Osteocyte (in vitro differentiated cells): ENCODE measurements at places on chromosomes 3 and 15. TPM values are rescaled to one million over a fixed set of nuclear protein-coding genes. Genes with fewer than 3 reads are reported as not detected.

GRCh38 chr15:92906563-92907081 lies 6.5 kb downstream of the CHD2 start:
- H3K36me3 ChIP-seq: peaks cover 24% of the 10 kb centered on the region
- no peaks in the 10 kb centered on the region for H3K27me3 ChIP-seq
- H3K27ac ChIP-seq: peak overlapping the region; percentile 100

- H3K4me3 ChIP-seq: no peak overlapping the region
- H3K27me3 ChIP-seq: peaks cover 28% of the 10 kb centered on the region
- DNase-seq: no peak
- no peaks in the 10 kb centered on the region for H3K36me3 ChIP-seq
Observed at GRCh38 chr3:193970773-193971206, 165.2 kb upstream of the HES1 start.

The EAF2 gene
- 1.4 and 2.4 TPM in 2 replicates for total RNA-seq

DNA sequence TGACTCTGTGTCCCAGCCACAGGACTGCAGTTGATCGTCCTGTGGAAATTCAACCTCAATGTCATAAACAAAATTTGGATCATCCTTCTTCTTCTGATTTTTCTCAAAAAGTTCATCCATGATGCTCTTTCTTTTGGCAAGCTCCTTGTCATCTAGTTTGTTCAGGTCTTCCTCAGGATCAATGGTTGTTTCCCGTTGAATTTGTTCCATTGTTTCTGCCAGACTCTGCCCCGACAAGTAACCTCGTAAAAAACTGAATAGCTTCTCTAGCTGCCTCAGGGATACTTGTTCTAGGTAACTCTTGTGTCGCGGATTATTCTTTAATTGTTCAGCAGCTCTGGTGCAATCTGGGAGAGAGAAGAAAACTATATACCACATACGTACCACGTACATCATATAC lies 4.5 kb downstream of the CEP19 start:
- H3K4me1 ChIP-seq: peaks cover 9% of the 10 kb centered on the region
- no peak for DNase-seq
- H3K36me3 ChIP-seq: peaks cover 3% of the 10 kb centered on the region
- peaks cover 4% of the 10 kb centered on the region for H3K27me3 ChIP-seq
- no peak overlapping the region for H3K27ac ChIP-seq

DNA sequence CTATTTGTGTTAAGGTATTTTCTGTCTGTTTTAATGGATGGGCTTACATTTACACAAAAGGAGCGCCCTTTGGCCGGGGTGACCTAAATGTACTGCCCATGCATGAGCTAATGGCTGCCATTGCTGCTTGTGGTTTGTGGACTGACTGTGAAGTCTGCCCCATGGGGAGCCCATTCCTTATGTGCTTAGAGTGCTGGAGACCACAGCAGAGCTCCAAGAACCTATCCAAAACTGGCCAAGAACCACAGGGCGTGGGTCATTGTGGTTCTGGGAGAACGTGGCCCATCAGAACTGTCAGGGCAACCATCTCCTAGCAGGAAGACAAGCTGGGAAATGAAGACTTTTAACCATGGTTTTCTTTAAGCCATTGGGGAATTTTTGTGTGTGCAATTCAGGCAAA lies 105.3 kb downstream of the CHDH start:
- H3K4me3 ChIP-seq: no peak overlapping the region
- H3K27ac ChIP-seq: no peak overlapping the region
- H3K4me1 ChIP-seq: no peaks in the 10 kb centered on the region
- no peaks in the 10 kb centered on the region for H3K36me3 ChIP-seq
- DNase-seq: no peak
- peaks cover 23% of the 10 kb centered on the region for H3K27me3 ChIP-seq
